ENCODE measurements at places on chromosomes 16 and 17.

- DNase-seq = no peak
Observed at GRCh38 chr16:70756071-70756470, 44.9 kb downstream of the VAC14 start.

GRCh38 chr16:67389911-67390815 is 3.1 kb downstream of the TPPP3 start:
- DNase-seq = no peak

- DNase-seq = no peak
Observed at GRCh38 chr16:5557448-5557847, 459.9 kb upstream of the EEF2KMT start.

DNA sequence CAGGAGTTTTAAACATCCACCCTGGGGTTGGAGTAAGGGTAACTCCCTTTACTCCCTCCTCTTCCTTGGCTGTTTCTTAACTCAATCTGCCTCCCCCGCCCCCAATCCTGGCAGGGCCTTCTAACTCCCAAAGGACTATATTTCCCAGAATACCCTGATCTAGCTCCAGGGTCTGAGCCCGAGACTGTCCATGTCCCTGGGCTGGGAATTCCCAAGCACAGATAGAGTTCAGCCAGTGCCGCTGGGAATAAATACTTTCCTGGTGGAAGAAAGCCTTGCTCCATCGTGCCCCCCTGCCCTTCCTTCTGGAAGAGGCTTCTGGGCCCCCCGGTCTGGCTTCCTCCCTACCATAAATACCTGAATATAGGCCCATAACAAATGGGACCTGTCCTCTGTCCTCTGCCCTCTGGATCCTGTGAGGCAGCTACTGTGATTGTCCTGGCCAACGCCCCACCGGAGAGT is 10.2 kb downstream of the BAHCC1 start:
- DNase-seq = no peak

- DNase-seq = no peak
Observed at GRCh38 chr17:48842746-48843145, 11.9 kb downstream of the CALCOCO2 start.

GRCh38 chr16:2388875-2389433 is 40.3 kb upstream of the CCNF start:
- no peak for DNase-seq

GRCh38 chr16:9509663-9510062 is 418.2 kb downstream of the HAPSTR1 start:
- DNase-seq = no peak

GRCh38 chr16:50398336-50398735 is 29.5 kb upstream of the BRD7 start:
- DNase-seq = no peak

DNA sequence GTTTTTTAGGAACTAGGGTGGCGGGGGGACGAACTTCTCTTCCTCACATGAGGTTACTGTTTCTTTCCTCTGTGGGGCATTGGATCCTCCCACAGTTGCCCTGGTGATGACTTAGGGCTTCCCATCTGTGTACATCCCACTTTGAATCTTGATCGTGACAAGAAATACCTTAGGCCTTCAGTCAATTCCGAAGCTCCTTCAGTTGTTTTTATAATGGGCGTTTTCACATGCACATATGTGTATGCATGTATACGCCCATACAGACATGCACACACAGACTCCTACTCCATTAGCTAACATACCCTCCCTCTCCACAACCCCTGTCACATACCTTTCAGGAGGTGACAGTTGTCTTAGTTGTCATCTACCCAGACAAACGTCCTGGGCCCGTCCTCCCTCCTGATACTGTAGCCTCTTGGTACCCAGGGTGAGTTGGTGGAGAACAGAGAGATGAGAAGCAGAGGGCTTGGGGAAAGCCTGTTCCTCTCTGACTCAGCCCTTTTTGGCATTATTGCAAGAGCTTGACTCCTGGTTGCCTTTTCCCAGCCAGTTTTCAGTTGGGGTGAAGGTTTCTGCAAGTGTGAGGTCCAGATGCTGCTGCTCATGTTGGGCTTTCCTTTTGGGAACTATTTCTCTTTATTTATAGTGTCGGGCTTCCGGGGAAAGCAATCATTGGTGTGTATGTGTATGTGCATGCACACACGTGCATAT is 2.2 kb upstream of the AOC2 start:
- no peak for DNase-seq

DNA sequence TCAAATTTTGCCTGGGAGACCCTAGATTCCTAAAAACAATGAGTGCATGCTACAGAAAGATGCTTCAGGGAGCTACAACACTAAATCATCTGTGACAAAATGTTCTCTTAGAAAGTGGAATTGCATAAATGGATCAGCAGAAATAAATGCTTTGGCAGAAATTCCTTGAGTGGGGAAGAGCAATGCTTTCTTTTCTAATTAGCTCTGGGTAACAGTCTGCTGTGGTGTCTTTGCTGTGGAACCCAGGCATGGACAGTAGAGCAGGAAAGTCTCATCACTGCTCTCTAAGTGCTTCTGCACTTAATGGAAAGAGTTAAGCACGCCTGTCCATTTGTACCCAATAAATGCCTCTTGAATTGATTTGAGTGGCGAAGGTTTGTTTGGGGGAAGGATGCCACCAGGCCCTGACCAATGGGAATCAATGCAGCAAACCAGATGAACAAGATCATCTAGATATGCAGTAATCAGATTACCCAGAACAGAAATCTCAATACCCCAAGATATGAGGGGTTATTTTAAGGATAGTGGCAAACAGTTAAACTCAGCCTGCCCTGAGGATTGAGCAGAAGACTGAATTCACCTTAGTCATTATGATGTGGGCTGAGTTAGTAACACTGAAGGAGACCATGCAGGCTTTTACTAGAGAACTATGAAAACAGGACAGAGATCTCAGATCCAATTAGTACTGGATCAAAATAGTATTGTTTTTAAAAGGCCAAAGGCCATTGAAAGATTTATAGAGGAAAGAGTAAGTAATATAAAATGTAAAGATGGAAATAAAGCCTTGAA is 13.6 kb downstream of the HLF start:
- no peak for DNase-seq

DNA sequence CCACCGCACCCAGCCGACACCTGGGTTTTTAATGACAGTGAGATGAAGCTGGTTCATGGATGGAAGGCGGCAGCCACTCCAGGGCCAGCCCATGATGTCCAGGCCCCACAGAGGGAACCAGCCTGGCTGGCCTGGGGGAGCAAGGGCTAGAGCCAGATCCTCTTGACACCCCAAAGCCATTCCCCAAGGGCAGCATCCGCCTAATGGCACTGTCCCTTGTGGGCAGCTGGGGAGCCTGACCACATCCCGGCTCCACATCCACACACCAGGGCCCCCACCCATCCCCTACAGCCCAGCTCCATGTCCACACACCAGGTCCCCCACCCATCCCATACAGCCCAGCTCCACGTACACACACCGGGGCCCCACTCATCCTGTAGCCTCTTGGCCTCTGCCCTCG is 53.3 kb upstream of the ACSF3 start:
- DNase-seq = no peak

- DNase-seq = no peak
Observed at GRCh38 chr16:12256921-12257320, 280.4 kb downstream of the SNX29 start.

DNA sequence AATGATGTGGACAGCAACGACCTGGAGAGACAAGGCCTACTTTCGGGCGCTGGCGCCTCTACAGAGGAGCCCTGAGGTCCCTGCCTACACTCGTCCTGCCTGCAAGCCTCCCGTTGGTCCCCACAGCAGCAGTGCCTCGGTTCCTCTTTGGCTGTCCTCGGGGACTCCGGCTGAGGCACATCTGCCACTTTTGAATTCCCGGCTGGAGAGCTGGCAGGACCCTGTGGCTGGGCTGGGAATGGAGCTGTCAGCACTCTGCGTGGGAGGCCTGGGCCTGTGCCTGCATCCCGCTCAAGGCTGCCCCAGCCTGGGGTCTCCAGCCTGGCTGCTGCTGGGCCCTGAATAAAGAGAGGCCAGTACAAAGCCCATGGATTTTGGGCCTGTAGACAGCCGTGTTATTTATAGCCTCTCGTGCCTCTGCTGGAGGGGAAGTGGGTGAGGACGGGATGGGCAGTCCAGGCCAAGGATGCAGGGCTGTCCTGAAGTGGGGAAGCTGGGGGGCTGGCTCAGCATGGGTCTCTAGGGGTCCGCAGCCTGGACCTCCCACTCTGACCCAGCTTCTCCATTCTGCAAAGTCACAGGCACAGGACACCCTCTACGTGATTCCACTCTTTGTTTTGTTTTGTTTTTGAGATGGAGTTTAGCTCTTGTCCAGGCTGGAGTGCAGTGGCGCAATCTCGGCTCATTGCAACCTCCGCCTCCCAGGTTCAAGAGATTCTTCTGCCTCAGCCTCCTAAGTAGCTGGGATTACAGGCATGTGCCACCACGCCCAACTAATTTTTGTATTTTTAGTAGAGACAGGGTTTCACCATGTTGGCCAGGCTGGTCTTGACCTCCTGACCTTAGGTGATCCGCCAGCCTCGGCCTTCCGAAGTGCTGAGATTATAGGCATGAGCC is 10.6 kb upstream of the SPNS2 start:
- no peak for DNase-seq

DNA sequence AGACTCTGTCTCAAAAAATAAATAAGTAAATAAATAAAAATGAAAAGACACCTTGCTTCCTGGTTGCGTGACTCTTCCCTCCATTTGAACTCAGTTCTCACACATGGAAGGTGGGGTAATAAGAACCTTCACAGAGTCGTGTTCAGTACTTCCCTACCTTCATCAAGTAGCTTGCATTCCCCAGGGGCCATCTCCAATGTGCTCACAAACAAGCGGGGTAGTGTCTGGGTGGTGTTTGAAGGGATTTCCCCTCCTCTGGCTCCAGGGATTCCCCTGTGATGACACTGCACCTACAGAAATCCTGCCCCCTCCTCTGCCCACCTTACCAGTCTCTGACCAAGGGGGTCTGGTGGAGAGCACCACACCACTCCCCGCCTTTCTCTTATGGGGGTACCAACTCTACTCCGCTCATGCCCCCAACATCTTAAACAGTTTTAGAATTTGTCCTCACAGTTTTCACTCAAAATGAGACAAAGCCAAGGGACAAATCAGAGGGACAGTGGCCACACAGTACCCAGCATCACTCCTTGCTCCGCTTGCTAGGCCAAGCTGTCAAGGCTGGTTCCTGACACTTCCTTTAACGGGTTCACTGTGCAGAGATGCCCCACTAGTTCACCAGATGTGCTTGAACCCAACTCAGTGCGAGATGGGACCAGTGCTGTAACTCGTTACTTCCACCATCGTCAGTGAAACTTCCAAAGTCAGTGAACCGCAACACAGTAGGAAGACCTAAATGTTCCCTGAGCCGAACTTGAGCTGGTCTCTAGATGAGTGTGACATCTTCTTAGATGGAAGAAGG is 69.1 kb downstream of the COPRS start:
- no peak for DNase-seq

- no peak for DNase-seq
Observed at GRCh38 chr17:81012574-81013447, 21.2 kb downstream of the CHMP6 start.

All from WTC11 (cell line).